Sigmoid colon (tissue), 7 donors: ENCODE measurements at places on chromosomes 12 and 14. TPM values are rescaled to one million over a fixed set of nuclear protein-coding genes. Genes with fewer than 3 reads are reported as not detected.

DNA sequence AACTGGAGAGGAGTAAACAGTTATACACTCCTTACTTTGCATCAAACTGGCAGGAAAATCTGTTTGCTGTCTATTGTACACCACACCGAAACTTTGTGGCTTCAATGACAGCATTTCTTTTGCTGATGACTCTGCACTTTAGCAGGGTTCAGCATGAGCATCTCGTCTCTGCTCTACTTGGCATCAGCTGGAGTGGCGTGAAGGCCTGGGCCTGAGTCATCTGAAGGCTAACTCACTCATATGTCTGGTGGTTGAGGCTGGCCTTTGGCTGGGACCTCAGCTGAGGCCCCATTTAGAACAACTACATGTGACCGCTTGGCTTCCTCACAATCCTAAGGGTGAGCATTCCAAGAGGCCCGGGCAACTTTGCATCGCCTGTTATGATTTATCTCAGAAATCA, 28.7 kb upstream of the REP15 start:
- H3K27ac ChIP-seq = no peak overlapping the region
- no peaks in the 10 kb centered on the region for H3K4me1 ChIP-seq
- no peak overlapping the region for H3K4me3 ChIP-seq
- peaks cover 18% of the 10 kb centered on the region for H3K36me3 ChIP-seq
- no peak for DNase-seq
- no peaks in the 10 kb centered on the region for H3K27me3 ChIP-seq

DNA sequence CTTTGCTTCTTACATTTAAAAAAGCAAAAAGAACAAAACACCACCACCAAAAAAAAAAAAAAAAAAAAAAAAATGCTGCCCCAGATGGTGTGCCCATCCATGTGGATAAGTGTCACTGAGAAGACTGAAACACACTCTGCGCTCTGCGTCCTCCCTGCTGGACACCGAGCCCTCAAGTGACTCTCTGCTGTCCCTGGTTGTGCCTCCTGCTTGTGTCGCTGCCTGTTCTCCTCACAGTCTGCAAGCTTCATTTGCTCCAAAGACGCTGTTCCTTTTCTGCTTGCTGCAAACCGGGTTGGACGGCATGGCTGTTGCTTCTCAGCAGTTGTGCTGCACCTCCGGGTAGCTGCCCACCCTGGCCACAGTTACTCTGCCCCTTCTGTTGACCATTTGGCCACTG, 276.2 kb upstream of the ATP2B1 start:
- DNase-seq = no peak
- H3K4me3 ChIP-seq = no peak overlapping the region
- no peaks in the 10 kb centered on the region for H3K36me3 ChIP-seq
- H3K4me1 ChIP-seq = no peaks in the 10 kb centered on the region
- no peaks in the 10 kb centered on the region for H3K27me3 ChIP-seq
- H3K27ac ChIP-seq = no peak overlapping the region

DNA sequence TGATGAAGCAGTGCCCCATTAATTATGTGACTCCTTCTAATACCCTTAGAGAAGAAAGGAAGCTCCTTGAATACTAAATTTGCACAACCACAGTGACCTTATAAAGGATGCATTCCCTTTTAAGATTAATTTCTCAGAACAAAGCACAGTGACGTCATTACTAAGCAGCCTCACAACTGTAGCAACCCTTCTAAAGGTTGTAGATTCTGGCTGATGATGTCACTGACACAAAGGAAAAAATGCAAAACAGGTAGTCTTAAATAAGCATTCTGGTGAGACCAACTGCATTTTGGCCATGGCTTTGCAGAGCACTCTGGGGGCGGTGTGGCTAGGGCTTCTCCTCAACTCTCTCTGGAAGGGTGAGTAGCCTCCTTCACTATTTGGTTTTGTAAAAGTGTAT, 38.4 kb upstream of the OR4E1 start:
- H3K27ac ChIP-seq = no peak overlapping the region
- no peak overlapping the region for H3K4me3 ChIP-seq
- H3K36me3 ChIP-seq = no peaks in the 10 kb centered on the region
- H3K27me3 ChIP-seq = no peaks in the 10 kb centered on the region
- DNase-seq = no peak

DNA sequence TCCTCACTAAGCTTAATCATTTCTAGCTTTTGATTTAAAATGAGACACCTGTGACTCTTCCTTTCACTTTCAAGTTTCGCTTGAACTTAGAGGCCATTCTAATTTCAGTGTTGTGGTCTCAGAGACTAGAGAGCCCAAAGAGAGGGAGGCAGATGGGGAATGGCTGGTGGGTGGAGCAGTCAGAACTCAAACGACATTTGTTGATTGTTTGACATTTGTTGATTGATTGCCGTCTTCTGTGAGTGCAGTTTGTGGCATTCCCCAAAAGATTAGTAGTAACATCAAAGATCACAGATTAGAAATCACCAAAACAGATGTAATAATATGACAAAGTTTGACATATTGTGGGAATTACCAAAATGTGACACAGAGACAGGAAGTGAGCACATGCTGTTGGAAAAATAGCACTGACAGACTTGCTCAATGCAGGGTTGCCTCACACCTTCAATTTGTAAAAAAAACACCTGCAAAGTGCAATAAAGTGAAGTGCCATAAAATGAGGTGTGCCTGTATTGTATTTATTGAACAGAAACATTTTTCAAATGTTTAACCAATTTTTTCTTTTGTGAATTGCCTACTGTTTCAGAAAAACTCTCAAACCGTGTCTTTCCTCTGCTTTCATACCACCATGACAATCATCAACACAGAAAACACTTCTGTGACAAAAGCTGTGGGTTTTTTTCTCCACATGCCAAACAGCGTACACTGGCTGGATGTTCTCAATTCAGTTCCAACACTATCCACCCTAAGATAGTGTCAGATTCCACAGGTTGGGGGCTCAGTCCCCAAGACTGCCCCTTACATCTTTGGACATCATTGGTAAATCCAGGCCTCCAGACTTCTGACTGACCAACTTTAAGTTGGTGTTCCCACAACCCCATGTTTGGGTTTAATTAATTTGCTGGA, 376.3 kb upstream of the RGS6 start:
- DNase-seq = no peak
- no peaks in the 10 kb centered on the region for H3K4me1 ChIP-seq
- H3K27me3 ChIP-seq = no peaks in the 10 kb centered on the region
- H3K36me3 ChIP-seq = no peaks in the 10 kb centered on the region
- H3K4me3 ChIP-seq = no peak overlapping the region
- H3K27ac ChIP-seq = no peak overlapping the region

- H3K36me3 ChIP-seq = no peaks in the 10 kb centered on the region
- DNase-seq = no peak
- H3K27me3 ChIP-seq = no peaks in the 10 kb centered on the region
- H3K4me3 ChIP-seq = peak overlapping the region; percentile 49
These were observed 114.8 kb downstream of the PLXNC1 start for GRCh38 chr12:94263011-94263811.

GRCh38 chr14:103445806-103446205, 60.6 kb downstream of the MARK3 start:
- no peaks in the 10 kb centered on the region for H3K4me1 ChIP-seq
- DNase-seq = no peak
- no peak overlapping the region for H3K27ac ChIP-seq
- H3K4me3 ChIP-seq = no peak overlapping the region
- no peaks in the 10 kb centered on the region for H3K27me3 ChIP-seq
- H3K36me3 ChIP-seq = no peaks in the 10 kb centered on the region

GRCh38 chr12:19654650-19655376, 215.5 kb downstream of the AEBP2 start:
- no peak for DNase-seq
- H3K27me3 ChIP-seq = no peaks in the 10 kb centered on the region
- peaks cover 11% of the 10 kb centered on the region for H3K4me1 ChIP-seq

DNA sequence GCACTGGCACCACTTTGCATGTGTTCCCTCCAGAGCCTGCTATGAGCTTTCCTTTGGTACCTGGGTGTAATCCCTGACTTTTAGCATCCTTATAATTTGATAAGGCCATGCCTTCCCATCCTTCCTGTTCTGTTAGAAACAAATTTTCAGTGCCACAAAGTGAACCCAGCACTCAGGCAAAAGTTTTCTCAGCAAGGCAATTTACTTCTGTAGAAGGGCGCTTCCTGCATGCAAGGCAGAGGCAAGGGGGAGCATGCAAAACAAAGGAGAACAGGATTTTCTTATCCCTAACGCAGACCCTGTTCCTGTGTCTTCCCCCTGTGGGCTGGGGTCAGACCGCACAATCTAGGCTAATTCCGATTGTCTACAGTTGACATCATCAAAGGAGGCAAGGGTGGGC, 108.7 kb downstream of the RIN3 start:
- no peak overlapping the region for H3K27ac ChIP-seq
- H3K4me1 ChIP-seq = no peaks in the 10 kb centered on the region

DNA sequence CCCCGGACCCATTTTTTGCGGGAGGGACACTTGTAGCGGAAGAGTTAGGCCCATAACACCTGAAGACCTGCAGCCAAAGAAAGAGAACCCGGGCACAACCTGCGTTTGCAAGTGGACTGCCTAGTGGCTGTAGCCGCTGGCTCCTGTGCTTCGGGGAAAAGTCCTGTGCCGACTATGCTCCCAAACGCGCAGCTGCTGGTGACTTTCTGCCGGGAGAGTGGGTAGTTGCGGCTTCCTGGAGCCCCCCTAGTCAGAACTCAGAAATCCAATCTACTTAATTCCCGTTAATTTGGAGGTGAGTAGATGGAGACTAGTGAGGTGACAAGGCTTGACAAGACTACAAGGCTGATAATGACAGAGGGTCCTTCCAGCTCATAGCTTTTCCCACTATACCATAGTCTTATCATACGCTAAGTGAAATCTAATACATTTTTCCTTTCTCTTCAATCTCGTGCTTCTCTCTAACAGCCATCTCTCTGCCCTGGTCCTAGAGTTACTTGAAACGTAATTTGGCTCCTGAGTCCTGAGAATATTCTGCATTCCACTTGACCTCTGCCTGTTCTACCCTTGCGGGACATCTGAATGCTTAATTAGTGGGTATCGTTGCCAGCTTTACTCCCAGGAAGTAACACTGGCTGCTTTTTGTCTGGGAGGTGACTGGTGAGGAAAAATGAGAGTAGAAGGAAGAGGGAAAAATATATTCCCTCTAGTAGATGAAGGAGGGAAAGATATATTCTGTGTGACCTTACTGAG, 556 bp downstream of the MTHFD1 start:
- H3K4me3 ChIP-seq = peak overlapping the region; percentile 63
- H3K36me3 ChIP-seq = no peaks in the 10 kb centered on the region
- DNase-seq = no peak
- H3K27me3 ChIP-seq = no peaks in the 10 kb centered on the region

GRCh38 chr14:33165144-33165925, 226.7 kb downstream of the NPAS3 start:
- H3K4me3 ChIP-seq = no peak overlapping the region
- H3K27ac ChIP-seq = no peak overlapping the region
- DNase-seq = no peak
- H3K4me1 ChIP-seq = no peaks in the 10 kb centered on the region

- H3K27me3 ChIP-seq = no peaks in the 10 kb centered on the region
- H3K36me3 ChIP-seq = peaks cover 6% of the 10 kb centered on the region
- no peak overlapping the region for H3K27ac ChIP-seq
- DNase-seq = no peak
- H3K4me1 ChIP-seq = peaks cover 18% of the 10 kb centered on the region
These were observed 15.4 kb downstream of the TMEM263 start for GRCh38 chr12:106971065-106971464.

DNA sequence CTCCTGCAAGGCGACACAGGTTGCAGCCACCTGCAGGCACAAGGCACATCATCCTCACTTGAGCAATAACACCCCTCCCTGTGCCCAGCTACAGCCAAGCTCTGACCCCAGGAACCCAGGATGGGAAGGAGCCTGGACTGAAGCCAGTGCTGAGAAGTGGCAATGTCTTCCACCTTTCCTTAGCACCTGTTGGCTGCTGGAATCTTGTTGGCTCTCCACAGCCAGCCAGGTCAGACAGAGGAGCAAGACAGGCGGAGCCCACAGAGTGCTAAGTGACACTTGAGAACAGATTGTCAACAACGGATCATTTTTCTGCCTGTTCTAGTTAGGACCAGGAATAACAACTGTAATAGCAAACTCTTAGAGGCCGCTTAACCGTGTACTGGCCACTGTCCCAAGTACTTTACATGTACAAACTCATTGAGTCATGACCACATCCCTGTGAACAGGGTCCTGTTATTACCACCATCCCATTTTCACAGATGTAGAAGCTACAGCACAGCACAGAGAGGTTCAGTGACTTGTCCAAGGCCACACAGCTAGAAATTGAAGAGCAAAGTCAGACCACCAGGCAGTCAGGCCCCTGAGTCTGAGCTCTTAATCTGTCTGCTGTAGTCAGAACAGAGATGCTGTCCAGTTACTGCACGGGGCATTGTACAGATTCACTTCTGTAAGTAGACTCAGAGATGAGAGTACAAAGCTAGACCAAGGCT, 45.6 kb downstream of the RNFT2 start:
- H3K27ac ChIP-seq = no peak overlapping the region
- H3K4me3 ChIP-seq = no peak overlapping the region
- no peaks in the 10 kb centered on the region for H3K27me3 ChIP-seq
- DNase-seq = no peak
- no peaks in the 10 kb centered on the region for H3K4me1 ChIP-seq

DNA sequence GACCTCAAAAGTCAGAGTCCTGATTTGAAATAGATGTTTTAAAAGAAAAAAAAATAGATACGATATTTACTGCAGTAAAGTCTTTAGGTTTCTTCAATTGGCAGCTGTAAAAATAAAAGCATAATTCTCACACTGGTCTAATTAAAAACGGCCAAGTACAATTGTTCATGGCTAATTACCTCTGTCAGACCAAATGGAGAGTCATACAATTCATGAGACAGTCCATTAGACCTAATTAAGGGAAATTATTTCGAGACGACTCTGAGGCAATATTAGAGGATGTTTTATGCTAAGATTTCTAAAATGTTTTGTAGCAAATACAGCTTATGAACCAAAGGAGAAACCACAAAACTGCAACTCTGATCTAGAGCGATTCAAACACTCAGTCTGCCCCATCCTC, 131.3 kb downstream of the PHLDA1 start:
- no peaks in the 10 kb centered on the region for H3K4me1 ChIP-seq
- no peak for DNase-seq
- H3K36me3 ChIP-seq = no peaks in the 10 kb centered on the region
- no peaks in the 10 kb centered on the region for H3K27me3 ChIP-seq
- no peak overlapping the region for H3K4me3 ChIP-seq

DNA sequence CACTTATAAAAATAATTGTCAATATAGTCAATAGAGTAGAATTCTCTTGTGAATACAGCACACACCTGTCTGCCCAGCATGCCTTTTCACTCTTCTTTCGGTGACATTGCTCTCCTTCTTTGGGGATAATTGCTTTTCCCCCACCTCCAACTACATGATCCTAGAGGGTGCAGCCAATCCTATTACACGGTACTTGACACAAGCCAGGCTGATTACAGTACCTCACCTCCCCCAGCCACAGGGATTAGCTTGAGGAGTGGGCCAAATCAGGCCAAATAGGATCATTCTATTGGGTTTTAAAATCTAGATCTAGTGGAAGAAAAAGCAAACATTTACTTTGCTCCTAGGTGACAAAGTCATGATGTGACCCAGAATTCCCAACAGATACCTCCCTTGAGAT, 16.8 kb upstream of the NFYB start:
- no peaks in the 10 kb centered on the region for H3K27me3 ChIP-seq
- H3K4me3 ChIP-seq = no peak overlapping the region
- H3K27ac ChIP-seq = no peak overlapping the region
- DNase-seq = no peak

The KLRC1 gene
- not detected for total RNA-seq

The TEX52 gene
- not detected for total RNA-seq

The PKP2 gene
- total RNA-seq = 4.2 TPM

The ADCY6 gene
- 16.4 TPM for total RNA-seq

The BICDL1 gene
- total RNA-seq = 0.54 TPM

The FAR2 gene
- total RNA-seq = 11.1 TPM

The BRAP gene
- 21.8 TPM for total RNA-seq

The NOS1 gene
- 1.6 TPM for total RNA-seq

The SYT1 gene
- 12.7 TPM for total RNA-seq
